Neural cell (in vitro differentiated cells): ENCODE measurements at places on chromosomes 6 and 20. TPM values are rescaled to one million over a fixed set of nuclear protein-coding genes. Genes with fewer than 3 reads are reported as not detected.

The KCNK15 gene
- polyA plus RNA-seq = not detected in 2 replicates

The MMP24 gene
- polyA plus RNA-seq = 57.4 and 68.9 TPM in 2 replicates

The DNAH8 gene
- polyA plus RNA-seq = 0.07 and 0.10 TPM in 2 replicates

The PSMA7 gene
- polyA plus RNA-seq = 871 and 874 TPM in 2 replicates

The RFX6 gene
- polyA plus RNA-seq = not detected in 2 replicates

The LINC00237 gene
- not detected in 2 replicates for polyA plus RNA-seq

The SLC52A3 gene
- polyA plus RNA-seq = not detected in 2 replicates

The PLEKHG1 gene
- polyA plus RNA-seq = 2.2 and 2.6 TPM in 2 replicates

The HMGCLL1 gene
- polyA plus RNA-seq = 54.2 and 59.7 TPM in 2 replicates

The PLTP gene
- 5.3 and 7.0 TPM in 2 replicates for polyA plus RNA-seq

The PGC gene
- polyA plus RNA-seq = not detected in 2 replicates

The ABCF1 gene
- polyA plus RNA-seq = 17.6 and 19.5 TPM in 2 replicates

The PRDM1 gene
- polyA plus RNA-seq = 0.09 TPM in 1 of 2 replicates, not detected in the other

The PI16 gene
- 0.56 TPM in 1 of 2 replicates, not detected in the other for polyA plus RNA-seq
